NCI-H748 treated with DMSO at 0.1 percent for 48 hours (cell line): ENCODE measurements at places on chromosomes 2 and 18.

DNA sequence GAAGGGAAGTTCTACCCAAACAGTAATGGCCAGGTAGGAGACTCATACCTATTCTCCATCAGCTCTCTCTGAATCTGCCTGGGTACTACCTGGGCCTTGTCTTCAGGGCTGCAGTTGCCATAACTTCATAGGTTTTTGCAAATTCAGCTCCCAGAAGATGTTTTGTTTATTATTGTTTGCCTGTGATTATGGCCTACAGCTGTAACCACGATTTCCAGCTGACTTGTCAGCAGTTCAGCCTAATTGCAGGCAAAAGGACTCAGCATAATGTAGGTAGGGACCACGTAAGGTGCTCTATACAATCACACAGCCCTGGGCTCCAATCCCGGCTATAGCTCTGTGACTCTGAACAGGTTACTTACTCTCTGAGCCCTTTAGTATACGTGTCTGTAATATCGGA, 187.0 kb upstream of the FN1 start:
- DNase-seq: no peak

GRCh38 chr2:153622285-153622684, 143.7 kb upstream of the RPRM start:
- DNase-seq: no peak

DNA sequence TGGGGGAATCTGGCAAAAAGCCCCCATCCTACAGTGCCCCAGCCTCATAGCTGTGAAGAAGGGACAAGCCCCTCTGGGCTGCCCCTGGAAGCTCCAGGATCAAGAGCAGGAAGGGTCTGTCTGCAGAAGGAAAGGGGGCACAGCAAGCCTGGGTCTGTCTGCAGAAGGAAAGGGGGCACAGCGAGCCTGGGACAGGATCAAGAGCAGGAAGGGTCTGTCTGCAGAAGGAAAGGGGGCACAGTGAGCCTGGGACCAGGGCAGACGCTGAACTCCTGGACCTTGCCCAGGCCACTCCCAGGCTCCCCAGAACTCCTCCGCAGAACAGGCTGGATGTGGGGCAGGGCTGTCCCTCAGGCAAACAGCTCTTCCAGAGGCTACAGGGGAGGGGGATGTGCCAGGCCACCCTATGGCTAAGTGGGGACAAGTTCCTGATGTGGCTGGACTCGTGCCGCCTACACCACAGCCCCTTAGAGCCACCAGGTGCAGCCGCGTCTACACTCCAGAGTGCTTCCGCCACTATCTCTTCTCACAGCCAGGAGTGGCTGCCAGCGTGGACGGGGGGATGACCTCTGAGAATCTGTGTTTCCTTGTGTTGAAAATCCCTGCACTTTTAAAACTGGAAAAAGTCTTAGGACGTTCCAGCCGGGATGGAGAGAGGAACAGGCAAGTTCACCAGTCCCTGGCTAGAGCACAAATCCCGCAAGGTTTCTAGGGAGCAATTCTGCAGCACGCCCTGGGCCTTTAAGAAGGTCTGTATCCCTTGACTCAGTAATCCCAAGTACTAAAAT, 20.8 kb downstream of the KIF1A start:
- no peak for DNase-seq

DNA sequence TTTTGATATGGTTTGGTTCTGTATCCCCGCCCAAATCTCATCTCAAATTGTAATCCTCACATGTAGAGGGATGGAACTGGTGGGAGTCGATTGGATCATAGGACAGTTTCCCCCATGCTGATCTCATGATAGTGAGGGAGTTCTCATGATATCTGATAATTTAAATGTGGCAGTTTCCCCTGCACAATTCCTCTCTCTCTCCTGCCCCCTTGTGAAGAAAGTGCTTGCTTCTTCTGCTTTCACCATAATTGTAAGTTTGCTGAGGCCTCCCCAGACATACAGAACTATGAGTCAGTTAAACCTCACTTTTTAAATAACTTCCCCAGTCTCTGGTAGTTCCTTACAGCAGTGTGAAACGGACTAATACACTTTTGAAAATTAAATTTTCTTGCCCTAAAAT, 12.3 kb upstream of the KCNJ3 start:
- DNase-seq: no peak

GRCh38 chr2:25044990-25045389, 3.1 kb downstream of the EFR3B start:
- no peak for DNase-seq

DNA sequence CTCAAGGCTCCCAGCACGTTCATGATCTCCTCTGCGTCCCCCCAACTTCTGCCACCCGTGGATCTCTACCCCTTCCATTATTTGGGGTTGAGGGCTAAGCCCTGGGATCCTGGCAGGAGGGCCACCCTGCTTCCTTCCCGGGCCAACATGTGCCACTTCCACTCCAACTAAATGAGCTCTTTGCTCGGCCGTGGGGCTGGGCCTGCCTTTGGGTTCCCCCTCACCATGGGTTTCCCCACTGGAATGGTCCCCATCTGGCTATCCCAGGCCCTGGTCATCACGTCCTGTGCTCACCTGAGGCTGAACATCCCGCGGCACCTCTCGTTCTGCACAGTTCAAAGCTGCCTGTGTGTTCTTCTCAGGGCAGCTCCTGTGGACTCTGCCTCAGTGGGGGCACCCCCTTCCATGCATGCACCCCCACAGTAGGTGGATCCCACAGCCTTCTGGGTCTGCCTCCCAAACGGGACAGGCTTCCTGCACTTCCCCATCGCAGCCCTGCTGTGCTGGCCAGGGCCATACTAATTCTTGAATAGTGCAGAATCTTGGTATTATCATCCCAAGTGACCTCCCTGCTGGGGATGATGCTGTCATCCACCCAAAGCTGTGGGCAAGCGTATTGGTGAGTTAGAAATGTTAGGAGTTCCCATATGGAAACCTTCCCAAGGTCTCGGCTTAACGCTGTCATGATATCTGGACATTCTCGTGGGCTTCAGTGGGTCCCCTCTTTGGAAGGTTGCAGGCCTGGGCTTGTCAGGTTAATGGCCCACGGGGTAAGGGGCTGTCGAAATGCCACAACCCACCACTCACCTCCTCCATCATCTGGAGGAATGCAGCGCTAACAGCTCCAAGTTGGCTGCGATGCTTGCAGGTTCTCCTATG, 150.5 kb upstream of the TWIST2 start:
- DNase-seq: no peak

DNA sequence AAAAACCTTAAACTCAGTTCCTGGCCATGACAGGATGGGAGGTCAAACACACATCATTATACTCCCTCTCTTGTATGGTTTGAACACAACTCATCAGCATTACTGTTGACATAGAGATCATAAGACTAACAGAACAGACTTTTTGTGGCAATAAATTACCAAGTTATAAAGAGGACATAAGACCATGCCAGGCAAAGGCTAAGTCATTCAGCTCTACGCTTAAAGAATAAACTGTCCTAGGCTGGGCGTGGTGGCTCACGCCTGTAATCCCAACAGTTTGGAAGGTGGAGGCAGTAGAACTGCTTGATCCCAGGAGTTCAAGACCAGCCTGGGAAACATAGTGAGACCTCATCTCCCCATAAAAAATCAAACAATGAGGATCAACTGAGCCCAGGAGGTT, 16.4 kb downstream of the NLRC4 start:
- no peak for DNase-seq

DNA sequence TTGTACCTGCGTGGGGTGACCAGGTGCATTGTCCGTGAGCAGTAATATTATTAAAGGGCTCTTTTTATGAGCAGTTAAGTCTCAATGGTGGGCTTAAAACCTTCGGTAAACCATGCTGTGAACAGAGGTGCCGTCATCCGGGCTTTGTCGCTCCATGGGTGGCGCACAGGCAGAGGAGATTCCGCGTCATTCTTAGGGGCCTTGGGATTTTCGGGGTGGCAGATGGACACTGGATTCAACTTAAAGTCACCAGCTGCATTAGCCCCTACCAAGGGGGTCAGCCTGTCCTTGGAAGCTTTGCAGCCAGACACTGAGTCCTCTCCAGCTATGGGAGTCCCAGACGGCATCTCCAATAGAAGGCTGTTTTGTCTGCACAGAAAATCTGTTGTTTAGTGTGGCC, 107.7 kb downstream of the NFATC1 start:
- no peak for DNase-seq
